ENCODE measurements at places on chromosomes 6 and 20.

DNA sequence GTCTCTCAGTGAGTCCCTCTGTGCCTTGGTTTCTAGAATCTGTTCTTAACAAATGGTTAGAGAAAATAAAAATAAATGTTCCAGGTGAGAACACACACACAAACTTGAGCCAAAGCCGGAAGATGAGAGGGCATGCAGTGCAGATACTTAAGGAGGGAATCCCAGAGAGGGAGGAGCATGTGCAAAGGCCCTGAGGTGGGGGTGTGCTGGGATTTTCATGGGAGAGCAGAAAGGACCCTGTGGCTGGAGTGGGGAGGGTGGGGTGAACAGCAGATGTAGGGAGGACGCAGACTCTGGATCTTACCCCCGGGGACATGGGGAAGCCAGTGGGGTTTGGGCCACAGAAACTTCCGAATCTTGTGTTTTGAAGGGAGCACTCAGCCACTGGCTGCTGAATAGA is 17.5 kb downstream of the TFAP2C start:
- DNase-seq: no peak

GRCh38 chr6:121236984-121237383 is 97.3 kb downstream of the TBC1D32 start:
- peak; percentile 11 for DNase-seq

DNA sequence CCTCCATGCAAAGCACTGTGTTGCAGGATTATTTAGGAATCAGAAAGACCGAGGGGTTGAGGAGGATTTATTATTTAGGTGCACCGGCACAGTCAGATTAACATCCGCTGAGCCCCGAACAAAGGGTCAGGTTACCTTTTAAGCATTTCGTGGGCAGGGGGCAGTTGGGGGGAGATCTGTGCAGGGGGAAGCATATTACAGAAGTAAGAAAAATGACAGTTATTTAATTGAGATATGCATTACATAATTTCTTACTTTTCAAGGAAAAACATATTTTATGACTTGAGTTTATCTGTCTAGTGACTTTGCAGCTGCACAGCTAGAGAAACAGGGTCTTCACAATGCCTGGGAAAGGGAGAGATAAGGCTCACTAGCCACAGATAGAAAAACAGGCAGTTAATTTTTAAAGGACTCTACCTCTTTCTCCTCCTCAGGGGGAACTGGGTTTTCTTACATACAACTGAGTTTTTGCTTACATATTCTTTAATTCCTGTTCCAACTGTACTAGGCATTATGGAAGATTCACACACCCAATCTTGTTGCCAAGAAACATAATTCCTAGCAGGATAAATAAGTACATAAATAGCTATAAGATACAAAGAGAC is 1.7 kb upstream of the HINT3 start:
- no peak for DNase-seq

- no peak for DNase-seq
These were observed 29.6 kb downstream of the PMEPA1 start for GRCh38 chr20:57680131-57680716.

GRCh38 chr20:45575931-45576330 is 3.2 kb downstream of the WFDC8 start:
- no peak for DNase-seq

Data from iris pigment epithelial cell (primary cell).